ENCODE measurements at places on chromosomes 2 and 18.

- peak; percentile 2 for DNase-seq
These were observed at the start of gene CBLN2 for GRCh38 chr18:72544092-72544886. Gene CBLN2 (minus strand): TSS chr18:72544342. CDS start chr18:72542160, 2,182 bp downstream.

- DNase-seq = no peak
These were observed 188.7 kb downstream of the ANKRD44 start for GRCh38 chr2:197121756-197122385.

- DNase-seq = no peak
These were observed 9.8 kb upstream of the CPS1 start for GRCh38 chr2:210546424-210547208.

- no peak for DNase-seq
These were observed 9.2 kb downstream of the ALLC start for GRCh38 chr2:3667151-3667631.

- DNase-seq = no peak
These were observed 266.9 kb downstream of the GLI2 start for GRCh38 chr2:121002597-121002996.

DNA sequence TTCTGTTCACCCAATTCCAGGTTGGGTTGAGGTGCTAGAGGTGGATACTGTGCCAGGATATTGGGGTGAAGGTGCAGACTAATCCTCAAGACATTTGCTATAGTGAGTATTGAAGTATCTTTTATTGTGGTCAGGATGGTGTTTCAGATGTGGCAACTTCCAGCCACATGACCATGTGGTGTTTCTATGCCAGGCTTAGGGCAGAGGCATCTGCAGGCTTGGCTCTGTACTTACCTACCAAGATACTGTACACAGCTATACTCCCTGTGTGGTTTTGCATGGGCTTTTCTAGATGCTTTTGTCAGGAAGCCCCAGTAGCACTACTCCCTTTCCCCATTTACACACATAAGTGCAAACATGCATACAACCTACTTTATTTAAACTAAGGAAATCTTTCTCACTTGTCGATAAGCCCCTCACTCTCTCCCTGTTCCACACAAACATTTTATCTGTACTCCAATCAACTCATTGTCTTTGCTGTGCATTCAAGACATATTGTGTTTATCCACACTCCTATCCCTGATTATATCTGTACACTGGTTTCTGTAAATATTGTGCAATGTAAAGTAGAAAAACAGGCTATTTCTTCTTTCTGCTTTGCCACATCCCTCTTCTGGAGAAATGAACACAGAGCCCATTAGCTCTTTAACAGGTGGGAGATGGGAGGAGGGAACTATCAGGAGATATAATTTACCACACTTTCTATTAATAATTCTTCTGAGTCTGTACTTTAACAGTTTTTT lies 12.3 kb downstream of the ARL6IP6 start:
- no peak for DNase-seq

DNA sequence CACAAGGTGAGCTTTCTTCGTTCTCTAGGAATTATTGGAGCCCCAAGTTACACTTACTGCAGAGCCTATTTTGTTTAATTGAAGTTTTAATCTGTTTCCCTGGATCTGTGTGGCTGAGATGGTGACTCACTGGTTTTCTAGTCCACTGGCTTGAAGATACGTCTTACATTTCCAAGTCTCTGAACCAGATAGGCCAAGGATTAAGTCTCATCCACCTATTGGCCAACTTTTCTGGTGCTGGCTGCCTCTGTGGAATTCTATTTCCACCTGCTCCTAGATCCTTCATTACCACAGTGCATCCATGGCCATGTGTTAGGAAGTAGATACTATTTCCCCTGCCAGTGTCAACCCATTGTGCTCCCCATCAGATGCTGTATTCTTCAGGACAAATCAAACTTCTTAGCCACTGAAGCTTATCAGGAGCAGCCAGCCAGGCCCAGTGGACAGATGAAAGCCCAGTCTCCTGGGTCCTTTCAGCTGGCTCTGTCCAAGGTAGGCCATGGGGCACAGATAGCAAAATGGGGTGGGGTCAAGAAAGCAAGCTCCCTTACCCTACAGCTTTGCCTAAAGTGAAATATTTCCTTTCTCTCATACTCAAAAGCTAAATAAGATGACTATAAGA lies 198.8 kb upstream of the TCF4 start:
- no peak for DNase-seq

DNA sequence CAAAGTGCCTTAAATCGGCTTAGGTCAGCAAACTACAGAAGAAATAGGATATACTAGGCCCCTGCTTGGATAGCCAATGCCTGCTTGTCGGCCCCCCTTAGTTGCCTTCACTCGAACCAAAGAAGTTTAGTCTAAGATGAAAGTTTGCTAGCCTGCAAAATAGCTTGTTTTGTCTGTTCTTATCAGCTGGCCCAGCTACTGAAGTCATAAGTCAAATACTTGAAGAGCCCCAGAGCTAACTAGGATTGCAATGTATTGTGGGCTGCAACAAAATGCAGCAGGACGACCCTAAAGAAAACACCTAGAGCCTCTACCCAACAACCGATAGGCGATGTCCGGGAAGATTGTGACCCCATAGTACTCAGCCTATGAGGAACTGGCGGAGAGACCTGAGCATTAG lies 183.5 kb upstream of the HS6ST1 start:
- no peak for DNase-seq

DNA sequence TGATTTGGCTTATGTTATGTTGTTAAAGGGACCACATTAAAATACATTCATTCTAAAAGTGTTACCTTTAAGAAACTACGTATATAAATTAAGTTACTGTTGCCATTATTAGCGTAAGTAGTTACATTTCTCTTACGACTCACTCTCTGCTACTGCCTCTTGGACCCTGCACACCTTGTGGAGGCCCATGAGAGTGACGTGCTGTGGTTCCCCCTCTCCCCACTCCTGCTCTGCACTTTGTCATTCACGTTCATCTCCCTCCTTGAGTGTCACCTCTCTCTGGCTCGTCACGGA lies 830 bp upstream of the MERTK start:
- no peak for DNase-seq

- no peak for DNase-seq
These were observed 7.1 kb upstream of the KCMF1 start for GRCh38 chr2:84963692-84964405.

- DNase-seq = no peak
These were observed 57.7 kb upstream of the CTIF start for GRCh38 chr18:48481092-48481491.

GRCh38 chr18:79604913-79605880 lies 74.4 kb upstream of the CTDP1 start:
- DNase-seq = no peak

- no peak for DNase-seq
These were observed 11.6 kb upstream of the DYNC2LI1 start for GRCh38 chr2:43762286-43762685.

DNA sequence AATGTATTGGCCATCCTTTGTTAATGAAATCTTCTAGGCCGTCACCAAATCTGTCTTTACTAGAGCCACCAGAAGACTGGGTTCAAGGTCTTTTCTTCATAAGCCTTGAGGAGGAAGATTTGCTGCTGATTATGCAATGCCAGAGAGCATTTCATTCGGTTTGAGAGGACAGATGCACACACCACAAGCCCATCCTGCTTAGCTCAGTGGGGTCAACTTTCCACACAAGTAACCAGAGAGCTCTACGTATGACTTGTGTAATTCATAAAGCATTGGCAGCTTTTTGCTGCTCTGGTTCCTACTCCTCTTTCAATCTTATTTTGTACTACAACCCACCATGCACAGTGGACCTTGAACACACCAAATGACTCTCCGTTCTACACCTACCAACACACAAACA lies 106.9 kb downstream of the OSR1 start:
- DNase-seq = no peak

DNA sequence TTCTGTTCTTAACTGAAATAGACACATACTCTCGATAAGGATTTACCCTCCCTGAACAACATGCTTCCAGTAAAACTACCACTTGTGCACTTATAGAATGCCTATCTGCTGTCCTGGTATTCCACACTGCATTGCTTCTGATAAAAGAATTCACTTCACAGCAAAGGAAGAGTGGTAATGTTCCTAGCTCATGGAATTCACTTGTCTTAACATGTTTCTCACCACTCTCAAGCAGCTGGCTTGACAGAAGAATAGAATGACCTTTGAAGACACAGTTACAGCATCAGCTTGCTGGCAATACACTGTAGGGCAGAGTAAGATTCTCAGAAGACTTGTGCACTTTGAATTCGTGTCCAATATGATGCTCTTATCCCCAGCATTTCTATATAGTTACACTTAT lies 524.1 kb upstream of the CNTNAP5 start:
- no peak for DNase-seq

DNA sequence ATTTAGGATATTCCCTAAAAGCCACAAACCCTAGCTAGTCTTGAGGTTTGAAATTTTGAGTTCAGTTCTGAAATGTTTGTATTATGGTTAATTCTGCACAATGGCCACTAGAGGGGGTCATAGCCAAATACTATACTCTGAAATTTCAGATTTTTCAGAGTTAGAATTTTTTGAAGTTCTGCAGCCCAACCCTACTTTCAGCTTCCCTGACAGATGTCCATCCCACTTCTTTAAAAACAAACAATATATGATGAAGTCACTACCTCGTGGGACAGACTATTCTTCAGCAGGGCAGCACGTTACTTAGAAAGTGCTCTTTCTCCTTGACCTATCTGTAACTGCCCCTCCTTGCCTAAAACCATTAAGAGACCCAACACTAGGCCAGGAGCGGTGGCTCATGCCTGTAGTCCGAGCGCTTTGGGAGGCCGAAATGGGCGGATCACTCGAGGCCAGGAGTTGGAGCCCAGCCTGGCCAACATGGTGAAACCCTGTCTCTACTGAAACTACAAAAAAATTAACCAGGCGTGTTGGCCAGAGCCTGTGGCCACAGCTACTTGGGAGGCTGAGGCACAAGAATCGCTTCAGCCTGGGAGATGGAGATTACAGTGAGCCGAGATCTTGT lies 48.2 kb upstream of the PAPOLG start:
- DNase-seq = peak; percentile 33

DNA sequence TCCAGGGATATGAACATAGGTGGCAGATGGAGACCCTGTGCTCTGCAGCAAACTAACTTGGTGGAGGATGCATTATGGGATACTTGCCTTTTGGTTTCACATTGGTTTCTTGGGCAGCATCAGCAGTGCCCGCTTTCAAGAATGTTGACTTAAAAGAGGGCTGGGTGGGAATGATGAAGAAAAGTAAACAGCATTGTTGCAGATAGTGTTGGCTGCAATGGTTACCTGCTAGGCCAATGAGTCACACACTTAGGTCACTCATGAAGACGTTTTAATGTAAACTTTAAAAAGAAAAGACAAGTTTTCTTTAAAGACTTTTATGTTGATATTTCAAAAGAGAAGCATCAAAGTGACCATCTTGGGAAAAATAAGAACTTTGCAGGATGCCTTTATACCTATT lies 26.1 kb upstream of the FAM237A start:
- DNase-seq = no peak

- peak; percentile 40 for DNase-seq
These were observed 51.2 kb upstream of the ADAM23 start for GRCh38 chr2:206392118-206392517.

GRCh38 chr2:53490659-53491058 lies 276.9 kb upstream of the CHAC2 start:
- DNase-seq = no peak

DNA sequence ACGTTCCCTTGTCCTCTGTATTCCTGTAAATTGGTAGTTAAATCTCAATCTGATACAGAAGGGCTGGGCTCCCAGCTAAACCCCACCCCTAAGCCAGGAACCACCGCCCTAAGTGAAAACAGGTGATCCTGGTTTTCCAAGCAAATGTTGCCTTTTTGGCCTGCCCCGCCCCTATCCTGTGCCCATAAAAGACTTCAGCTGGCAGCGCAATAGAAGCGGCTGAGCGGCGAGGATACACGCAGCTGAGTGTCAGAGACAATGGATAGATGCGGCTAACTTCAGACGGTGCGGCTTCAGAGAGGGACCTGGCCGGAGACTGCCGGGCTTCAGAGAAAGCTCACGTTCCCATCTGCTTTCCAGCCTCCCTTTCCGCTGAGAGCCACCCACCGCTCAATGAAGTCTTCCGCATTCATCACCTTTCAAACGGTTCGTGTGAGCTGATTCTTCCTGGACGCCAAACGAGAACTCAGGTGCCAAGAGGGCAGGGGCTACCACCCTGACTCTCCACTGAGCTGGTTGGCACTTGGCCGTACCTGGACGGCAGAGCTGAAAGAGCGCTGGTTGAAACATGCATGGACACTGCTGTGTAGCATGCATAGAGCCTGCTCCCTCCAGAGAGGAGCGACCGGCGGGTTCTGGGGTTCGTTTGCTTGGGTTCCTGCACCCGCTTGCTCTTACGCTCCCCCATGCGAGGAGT lies 49.5 kb upstream of the POLE4 start:
- DNase-seq = no peak

DNA sequence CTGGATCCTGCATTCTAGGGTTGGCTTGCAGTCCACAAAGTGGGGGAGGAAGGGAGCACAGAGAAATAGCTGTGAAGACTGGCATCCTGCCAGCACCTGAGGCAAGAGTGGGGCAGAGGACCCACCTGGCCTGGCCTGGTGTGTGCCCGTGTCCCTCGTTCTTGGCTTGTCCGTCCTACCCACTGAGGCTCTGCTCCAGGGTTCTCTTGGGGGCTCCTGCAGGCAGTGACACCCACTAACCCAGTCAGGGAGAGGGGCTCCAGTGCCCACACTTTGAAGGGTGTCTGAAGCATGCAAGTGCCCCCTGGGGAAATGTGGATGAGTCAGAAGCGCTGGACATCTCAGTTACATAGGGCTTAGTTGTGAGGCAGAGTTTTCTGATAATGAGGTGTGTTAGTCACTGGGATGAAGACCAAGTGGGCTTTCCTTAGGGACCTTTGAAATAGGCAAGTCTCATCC lies 79.4 kb downstream of the SLC4A3 start:
- no peak for DNase-seq

DNA sequence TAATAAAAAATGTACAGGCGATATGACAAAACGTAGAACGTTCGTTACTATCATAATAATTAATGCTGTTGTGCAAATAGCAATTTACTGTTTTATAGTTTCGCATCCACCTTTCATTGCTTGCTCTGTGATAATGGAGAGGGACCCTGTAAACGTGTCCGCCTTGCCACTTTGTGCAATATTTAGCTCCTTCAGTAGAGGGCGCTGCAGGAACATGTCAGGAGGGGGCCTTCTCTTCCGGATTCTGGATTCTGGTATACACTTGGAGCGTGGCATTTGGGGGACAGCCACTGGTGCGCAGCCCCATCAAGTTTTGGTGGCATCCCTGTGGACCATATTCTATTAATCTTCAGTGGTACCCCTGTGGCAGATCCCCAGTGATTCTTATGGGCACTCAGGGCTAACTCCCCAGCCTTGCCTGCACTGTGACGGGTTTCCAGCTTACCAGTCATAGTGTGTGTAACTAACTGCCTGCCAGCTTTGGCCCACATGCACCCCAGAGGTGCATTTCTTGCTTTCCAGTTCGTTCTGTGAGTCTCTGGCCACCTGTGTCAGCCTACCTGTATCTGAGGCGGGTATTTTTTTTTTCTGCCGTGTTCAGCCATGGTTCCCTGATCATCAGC lies 140.3 kb downstream of the CYRIA start:
- no peak for DNase-seq

Measured in amniotic stem cell (primary cell).